ENCODE measurements at places on chromosomes 1 and 21. TPM values are rescaled to one million over a fixed set of nuclear protein-coding genes. Genes with fewer than 3 reads are reported as not detected.

KRTAP10-8 gene
- total RNA-seq: not detected

OR2T2 gene
- not detected for total RNA-seq

FASLG gene
- total RNA-seq: 0.33 TPM

DNA sequence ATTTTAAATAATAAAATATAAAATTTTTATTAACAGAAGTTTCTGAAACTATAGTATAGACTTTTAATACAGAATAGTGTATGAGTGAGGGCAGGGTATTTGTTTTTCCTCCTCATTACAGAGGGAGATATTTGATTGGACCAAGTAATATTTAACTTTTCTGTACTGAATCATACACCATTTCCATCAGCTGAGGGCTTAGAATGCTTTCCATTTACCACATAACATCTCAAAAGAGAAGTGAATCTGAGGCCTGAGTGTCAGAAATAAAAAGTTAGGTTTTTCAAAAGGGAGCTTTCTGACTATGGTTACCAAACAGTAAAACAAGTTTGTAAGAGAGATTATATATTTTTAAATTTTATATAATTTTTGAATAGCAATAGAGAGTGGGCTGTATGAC is 29.5 kb downstream of the TLCD4 start:
- no peak for DNase-seq

AMY1A gene
- not detected for total RNA-seq

C1orf226 gene
- 4.4 TPM for total RNA-seq

PTAFR gene
- 8.8 TPM for total RNA-seq

- no peak for DNase-seq
Observed at GRCh38 chr1:84260852-84261518, 40.5 kb upstream of the SAMD13 start.

DNA sequence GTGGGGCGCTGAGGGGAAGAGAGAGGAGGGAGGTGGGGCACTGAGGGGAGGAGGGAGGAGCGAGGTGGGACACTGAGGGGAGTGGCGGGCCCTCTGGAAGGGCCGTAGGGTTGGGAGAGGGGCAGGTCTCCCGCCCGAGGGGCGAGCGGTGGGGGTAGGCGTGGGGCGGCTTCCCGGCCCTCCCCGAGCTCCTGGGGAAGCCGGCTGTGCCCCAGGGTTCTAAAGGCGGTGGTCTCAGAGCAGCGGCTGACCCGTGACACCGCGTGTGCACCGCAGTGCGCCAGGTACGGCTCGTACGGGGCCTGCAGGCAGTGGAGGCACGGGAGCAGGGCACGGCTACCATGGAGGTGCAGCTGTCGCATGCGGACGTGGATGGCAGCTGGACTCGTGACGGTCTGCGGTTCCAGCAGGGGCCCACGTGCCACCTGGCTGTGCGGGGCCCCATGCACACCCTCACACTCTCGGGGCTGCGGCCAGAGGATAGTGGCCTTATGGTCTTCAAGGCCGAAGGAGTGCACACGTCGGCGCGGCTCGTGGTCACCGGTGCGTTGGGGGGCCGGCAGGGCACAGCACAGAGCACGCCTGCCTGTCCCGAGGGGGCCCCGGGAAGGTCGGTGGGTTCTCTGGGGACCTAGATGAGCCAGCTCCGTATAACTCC is 68.5 kb downstream of the OBSCN start:
- DNase-seq: peak; percentile 75

NRAS gene
- total RNA-seq: 21.1 TPM

PTGFR gene
- 3.9 TPM for total RNA-seq

GRCh38 chr1:199746666-199747384 is 280.7 kb upstream of the NR5A2 start:
- DNase-seq: no peak

DNA sequence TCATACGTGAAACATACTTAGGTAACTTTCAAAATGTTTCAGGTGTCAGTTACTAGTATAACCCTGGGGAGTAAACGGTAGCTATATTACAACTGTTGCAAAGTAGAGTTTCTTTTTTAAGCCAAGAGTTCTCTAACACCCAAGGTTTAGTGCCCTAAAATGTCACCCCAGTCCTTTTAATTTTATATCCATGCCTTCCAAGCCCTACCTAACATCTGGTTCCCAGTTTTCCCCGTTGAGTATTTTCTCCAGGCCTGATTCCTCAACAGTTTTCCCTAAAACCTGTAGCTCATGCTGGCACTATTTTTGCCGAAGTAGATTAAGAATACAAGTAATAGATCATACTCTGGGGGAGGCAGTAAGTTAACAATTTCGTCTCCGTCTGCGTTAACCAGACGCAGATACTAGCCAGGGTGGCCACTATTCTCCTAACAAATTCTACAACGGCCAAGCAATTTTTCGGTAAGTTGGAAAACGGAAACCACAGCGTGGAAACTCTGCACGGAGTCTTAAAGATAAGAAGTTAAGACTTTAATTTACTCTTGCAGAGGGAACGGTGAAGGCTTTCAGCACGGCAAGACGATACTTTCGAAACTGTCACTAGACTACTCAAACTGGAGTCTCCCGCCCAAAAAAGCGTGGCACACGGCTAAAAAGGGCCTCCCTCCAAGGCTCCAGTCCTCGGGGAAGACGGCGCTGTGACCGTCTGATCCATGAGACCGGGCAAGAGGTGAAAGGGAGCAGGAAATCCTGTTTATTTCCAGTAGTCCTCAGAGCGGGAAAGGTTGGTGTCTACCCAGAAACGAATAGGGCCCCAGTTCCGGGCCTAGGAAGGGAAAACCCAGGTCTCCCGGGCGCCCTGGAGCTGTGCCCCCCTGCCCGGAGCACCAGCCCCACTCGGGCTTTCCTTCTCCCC is 945 bp downstream of the SRSF4 start:
- no peak for DNase-seq

DNA sequence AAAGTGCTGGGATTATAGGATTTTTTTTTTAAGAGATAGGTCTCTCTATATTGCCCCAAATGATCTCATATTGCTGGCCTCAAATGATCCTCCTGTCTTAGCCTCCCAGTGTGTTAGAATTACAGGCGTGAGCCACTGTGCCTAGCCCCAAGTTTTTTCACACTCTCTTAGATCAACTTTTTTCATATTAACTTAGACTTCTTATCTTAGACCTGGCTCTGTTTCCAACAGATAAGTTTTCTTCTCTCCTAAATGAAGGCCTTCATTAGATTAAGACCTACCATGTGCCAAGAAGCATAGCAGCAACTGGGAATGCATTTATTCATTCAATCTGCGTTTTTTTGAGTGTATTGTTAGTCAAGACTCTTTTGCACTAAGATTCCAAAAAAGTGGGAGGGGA is 20.2 kb upstream of the HTR1D start:
- DNase-seq: no peak

DNA sequence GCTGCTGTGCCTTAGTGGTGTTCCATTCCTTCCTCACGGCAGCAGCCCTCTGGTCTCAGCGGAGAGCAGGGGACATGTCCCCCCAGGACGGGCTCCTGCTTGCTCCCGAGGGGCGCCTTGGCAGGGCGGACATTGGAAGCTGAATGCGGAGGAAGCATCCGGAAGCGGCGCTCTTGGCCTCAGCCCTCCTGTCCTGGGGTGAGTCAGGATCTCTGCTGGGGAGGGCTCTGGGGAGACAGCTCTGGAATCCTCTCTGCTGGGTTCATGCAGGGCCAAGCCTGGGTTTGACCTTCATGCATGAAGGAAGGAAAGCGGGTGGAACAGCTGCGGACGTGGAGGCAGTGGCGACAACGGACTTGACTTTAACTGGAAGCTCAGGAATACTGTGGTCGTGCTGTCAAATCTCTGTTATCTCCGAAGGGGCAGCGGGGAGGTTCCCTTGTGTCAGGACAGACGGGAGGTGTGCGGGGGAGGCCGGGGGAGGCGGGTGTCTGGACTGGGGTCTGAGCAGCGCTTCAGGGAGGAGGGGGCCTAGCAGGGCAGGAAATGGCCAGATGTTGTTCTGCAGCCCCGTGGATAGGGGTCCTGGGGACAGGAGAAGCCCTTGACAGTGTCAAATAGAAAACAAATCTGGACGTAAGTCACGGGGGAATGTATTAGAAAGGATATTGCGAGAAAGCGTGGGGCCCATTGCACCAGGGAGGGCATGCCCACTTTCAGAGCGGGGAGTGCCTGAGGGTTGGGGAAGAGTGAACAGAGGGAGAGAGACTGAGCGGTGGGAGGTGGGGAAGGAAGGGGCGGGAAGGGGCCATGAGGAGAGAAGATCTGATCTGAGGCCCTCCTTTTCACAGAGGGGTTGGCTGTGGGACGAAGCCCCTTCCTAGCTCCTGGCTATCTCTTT is 26.6 kb downstream of the CRYAA start:
- no peak for DNase-seq

ELF3 gene
- 0.68 TPM for total RNA-seq

TNFRSF1B gene
- total RNA-seq: 42.1 TPM

GRCh38 chr1:23644555-23644866 is 47.1 kb upstream of the RPL11 start:
- no peak for DNase-seq

All from aorta (tissue), 5 donors.